ENCODE measurements at places on chromosomes 5 and 9.

- DNase-seq, result no peak
These were observed 301.4 kb upstream of the DAP start for GRCh38 chr5:11062397-11062796.

DNA sequence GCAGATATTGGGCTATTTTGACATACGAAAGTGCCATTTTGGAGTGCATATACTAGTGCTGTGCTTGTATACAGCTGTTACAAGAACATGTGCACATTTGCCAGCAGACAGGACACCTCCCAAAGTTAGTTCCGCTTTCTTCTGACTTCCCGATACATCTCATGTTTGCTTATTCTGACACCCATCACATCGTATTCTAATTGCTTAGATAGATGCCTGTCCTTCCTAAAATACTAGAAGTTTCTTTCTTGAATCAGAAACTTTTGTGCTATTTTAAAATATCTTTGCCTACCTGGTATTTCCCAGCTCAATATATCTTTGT, 177.8 kb downstream of the TTLL11 start:
- no peak for DNase-seq

DNA sequence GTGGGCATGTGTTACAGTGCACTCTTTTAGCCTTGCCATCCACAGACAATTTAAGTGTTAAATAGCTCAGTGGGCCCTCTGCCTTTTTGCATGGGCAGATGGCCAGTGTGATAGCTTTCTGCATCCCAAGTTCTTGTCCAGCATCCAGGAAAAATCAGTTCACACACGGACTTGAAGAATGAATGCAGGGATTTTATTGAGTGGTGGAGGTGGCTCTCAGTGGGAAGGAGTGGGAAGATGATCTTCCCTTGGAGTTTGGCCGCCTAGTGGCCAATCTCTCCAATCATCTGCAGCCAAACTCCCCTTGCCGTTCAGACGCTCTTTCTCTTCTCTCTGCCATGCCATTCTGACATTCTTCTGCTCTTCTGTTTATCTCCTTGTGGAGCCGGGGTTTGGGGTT, 322.4 kb upstream of the GRAMD2B start:
- no peak for DNase-seq

- no peak for DNase-seq
These were observed 103.6 kb downstream of the PIK3R1 start for GRCh38 chr5:68318955-68319705.

- DNase-seq, result no peak
These were observed 101.8 kb downstream of the CETN3 start for GRCh38 chr5:90307782-90308181.

GRCh38 chr9:74443036-74443750, 53.9 kb upstream of the RORB start:
- DNase-seq, result no peak

DNA sequence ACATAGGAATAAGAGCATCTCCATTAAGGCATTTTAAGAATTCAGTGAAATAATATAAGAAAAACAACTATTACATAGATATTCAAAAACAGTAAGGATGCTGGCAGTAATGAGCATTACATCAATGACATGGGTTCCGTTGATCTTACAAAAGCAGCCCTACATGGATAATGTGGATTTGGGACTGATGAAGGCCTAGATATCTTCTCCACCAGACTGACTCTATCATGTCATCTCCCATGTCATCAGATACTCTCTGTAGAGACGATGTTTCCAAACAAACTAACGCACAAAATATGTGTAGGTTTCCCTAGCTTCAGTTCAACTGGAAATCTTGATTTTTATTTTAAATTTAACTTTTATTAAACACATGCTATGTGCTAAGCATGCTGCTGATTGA, 3.6 kb downstream of the LURAP1L start:
- no peak for DNase-seq

GRCh38 chr9:33260372-33260771, 4.1 kb downstream of the BAG1 start:
- DNase-seq, result no peak
